HTR-8/SVneo (cell line): ENCODE measurements at places on chromosomes 7 and 10.
A peak's percentile ranks its signal among the peaks of the same experiment; 100 is the strongest.

- no peak for DNase-seq
These were observed 129.4 kb downstream of the GLRX3 start for GRCh38 chr10:130265542-130265941.

DNA sequence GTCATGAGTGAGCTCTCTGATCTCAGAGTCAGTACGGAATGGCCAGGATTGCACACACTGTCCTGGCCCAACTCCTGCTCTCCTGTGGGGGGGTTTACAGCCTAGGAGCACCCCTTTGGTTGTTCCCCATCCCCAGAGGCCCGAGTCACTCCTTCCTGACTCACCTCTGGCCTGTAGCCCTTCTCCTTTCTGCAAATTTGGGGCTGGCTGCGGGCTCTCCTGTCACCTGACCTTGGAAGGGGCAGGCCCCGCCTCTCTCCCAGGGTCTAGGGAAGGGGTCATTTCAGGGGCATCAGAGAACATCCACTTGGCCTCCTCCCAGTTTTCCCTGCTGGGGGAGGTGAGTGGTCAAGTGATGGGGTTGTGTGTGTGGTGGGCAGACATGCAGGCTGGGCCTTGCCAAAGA lies 1.7 kb downstream of the NYAP1 start:
- no peak for DNase-seq

- DNase-seq, result no peak
These were observed 123.3 kb upstream of the GHITM start for GRCh38 chr10:84015877-84016595.

GRCh38 chr10:6400331-6400730 lies 179.7 kb downstream of the PRKCQ start:
- DNase-seq, result no peak

DNA sequence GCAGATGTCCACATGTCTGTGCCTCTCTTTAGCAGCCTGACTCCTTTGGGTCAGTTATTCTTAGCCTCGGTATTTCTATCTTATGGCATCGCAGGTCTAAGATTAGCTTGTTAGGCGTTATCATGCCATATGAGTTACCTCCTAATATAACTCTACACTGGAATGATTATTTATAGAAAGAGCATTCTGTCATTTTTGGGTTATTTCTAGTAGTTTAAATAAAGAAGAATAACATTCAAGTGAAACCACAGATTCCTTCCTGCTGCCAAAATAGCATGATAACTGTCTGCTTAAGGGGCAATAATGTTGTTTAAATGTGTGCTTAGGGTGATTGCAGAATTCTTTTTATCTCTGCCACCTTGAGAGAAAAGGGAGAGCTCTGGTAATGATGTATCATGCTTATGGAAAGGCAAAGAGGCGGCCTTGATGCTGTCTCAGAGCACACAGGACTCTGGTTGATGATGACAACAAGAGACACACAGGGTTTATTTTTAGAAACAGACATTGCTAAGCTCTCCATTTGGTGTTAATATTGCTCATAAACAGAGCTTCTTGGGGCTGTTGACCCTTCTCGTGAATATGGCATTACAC lies 10.4 kb downstream of the HDAC9 start:
- no peak for DNase-seq

DNA sequence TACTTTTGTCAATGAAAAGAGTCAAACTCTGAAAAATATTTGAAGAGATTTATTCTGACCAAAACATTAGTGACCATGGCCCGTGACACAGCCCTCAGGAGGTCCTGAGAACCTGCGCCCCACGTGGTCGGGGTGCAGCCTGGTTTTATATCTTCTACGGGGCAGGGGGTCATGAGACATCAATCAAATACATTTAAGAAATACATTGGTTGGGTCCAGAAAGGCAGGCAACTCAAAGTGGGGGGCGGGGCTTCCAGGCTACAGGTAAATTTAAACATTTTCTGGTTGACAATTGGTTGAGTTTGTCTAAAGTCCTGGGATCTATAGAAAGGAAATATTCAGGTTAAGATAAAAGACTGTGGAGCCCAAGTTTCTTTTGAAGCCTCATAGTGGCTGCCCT lies 34.8 kb upstream of the BNIP3 start:
- DNase-seq, result no peak

DNA sequence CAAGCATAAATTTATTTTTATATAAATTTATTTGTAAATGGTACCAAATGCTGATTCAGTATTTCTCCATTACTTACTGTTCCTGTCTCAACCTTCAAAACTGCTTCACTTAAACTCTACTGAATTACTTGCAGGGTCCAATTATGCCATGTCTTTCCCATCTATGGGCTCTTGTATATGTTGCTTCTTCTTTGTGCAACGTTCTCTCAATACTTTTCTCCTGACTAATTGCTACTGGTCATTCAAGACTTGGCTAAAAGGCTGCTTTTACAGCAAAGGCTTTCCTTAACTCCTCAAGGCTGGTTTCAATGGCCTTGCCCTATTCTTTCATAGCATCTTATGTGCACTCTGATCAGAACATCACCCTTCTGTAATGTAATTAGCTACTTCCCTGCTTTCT lies 67.9 kb downstream of the RNLS start:
- no peak for DNase-seq

- DNase-seq, result no peak
These were observed 743 bp downstream of the RBM17 start for GRCh38 chr10:6089334-6090219.

GRCh38 chr7:949021-949934 lies 5.2 kb downstream of the ADAP1 start:
- no peak for DNase-seq

DNA sequence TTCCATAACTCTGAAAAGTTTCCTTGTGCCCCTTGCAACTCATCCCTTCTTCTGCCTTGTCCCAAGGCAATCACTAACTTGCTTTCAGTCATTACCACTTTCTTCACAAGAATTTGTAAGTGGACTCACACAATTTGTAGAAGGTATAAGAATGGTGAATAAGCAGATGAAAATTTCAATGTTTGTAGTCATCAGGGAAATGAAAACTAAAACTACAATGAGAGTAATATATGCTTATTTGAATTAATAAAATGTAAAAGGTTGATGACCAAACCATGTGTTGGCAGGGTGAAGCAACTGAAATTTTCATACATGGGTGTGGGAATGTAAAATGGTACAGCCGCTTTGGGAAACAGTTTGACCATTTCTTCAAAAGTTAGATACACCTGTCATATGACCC lies 79.7 kb downstream of the GNAT3 start:
- no peak for DNase-seq

GRCh38 chr10:111083222-111084095 lies 6.6 kb downstream of the ADRA2A start:
- DNase-seq, result no peak

- DNase-seq, result peak; percentile 79
These were observed 100.7 kb upstream of the WAC start for GRCh38 chr10:28432210-28432676.

DNA sequence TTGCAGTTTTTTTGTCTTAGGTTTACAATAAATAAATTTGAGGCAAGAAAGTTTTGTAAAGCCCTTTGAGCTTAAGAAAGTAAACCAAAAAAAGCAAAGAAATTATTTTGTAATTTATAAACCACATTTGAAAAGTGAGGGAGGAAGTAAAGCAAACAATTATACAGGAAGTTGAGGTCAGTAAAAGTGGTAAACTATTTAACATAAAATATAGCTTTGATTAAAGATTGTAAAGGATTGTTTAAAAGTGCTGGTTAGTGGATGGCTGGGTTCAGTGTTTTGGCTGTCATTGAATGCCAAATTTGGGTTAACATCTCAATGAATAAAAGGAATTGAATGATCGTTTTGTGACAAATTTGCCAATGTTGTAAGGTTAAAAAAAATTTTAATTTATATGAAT lies 9.9 kb downstream of the SOSTDC1 start:
- DNase-seq, result no peak

- DNase-seq, result no peak
These were observed 27.4 kb upstream of the GOLGA7B start for GRCh38 chr10:97822261-97822687.

GRCh38 chr7:131438969-131439368 lies 111.3 kb downstream of the MKLN1 start:
- DNase-seq, result no peak
